ENCODE measurements at places on chromosomes 5 and 9.

DNA sequence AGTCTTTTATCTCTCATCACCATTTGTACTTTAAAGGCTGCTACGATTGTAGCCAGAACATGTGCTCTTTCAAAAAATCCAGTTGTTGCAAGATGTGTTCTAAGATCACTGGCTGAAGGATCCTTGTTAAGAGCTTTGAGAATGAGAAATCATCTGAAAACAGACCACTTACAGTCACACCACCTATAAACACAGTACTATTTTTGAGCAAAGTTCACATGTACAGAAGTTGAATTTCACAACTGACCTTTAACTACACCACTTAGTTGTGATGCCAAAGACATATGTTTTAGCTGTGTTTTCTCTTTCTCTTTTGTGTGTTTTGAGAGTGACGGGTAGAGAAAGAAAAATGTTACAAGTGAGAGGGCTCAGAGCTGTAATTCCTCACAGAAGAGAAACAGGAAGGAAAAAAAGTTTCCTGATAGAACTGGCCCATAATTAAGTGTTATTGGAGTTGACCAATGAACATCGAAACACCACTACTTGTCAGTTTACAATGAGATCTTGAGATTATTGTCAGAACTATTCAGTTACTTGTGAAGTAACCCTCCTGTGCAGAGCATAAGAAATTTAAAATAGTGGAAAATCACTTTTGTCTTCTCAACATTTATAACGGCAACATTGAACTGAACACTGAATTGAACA is 245.4 kb downstream of the MLLT3 start:
- no peak for DNase-seq

GRCh38 chr5:146428658-146429057 is 18.5 kb upstream of the TCERG1 start:
- DNase-seq = no peak

- no peak for DNase-seq
These were observed 81.4 kb downstream of the ANKH start for GRCh38 chr5:14790220-14790619.

DNA sequence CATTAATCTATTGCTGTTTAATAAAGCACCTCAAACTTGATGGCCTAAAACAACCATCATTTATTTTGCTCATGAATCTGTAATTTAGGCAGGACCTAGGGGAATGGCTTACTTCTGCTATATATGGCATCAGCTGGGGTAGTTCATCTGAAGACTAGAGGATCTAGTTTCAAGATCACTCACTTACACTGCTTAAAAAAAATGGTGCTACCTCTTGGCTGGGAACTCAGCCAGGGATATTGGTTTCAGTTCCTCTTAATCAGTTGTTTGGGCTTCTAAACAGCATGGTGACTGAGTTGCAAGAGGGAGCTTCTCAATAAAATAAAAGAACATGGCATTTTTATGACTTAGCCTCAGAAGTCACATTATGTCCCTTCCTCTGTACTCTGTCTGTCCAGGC is 142.0 kb downstream of the FAM114A2 start:
- no peak for DNase-seq

DNA sequence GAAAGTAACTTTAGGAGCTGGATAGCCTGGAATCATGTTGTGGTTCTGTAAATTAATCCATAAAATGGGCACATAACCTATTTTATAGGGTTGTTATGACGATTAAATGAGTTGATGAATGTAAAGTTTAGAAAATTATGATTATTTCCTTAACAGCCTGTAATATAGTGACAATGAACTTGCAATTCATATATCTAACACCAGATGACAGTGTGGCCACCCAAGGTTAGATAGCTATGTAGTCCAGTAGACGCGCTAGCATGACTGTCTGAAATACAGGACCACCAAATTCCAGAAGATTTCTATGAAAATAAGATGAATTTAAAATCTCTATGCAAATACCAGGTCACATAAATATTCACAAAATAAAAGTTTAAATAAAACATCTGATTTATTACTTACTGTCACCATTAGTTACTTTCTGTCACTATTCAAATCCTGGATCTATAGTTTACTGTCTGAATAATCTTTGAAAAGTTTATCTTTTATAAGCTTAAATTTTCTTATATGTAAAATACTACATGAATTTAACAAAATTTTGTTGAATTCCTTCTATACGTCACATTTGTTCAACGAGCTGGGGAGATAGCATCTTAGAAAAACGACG is 26.1 kb upstream of the MACIR start:
- peak; percentile 27 for DNase-seq

DNA sequence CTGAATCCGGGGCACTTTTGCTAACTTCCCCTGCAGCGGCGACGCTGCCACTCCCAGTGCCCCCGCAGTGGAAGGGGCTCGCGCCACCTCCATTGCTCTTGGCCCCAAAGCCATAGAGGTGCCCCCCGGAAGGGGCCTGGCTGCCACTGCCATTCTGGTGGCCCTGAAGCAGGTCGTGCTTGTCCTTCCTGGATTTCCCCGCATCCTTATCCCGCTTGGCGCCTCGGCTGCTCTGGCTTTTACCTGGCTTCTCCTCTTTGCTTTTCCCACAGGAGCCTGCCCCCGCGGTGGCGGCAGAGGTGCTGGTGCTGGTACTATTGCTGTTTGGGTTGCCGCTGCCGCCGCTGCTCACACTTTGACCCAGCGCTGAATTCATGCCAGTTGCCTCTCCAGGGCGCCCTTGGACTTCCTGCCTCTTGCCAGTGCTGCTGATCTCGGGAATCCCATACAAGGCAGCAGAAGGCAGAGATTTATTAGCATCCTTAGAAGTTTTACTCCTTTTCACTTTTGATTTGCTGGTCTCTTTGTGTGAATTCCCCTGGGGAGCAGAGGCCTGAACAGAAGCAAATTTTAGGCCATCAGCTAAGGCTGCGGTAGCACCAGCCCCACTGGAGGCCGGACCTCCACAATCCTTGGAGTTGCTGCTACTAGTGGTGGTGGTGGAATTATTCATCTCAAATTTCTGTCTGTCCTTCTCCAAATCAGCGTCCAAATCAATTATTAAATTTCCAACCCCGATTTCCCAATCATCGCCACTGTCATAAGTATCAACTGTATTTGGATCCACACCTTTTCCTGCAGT is 2.1 kb downstream of the ZNF608 start:
- DNase-seq = no peak

GRCh38 chr5:180006141-180006540 is 65.4 kb downstream of the RNF130 start:
- no peak for DNase-seq

- DNase-seq = no peak
These were observed 58.4 kb upstream of the FAM170A start for GRCh38 chr5:119570910-119571309.

- DNase-seq = no peak
These were observed 1.4 kb upstream of the JAK2 start for GRCh38 chr9:4983601-4984165.

DNA sequence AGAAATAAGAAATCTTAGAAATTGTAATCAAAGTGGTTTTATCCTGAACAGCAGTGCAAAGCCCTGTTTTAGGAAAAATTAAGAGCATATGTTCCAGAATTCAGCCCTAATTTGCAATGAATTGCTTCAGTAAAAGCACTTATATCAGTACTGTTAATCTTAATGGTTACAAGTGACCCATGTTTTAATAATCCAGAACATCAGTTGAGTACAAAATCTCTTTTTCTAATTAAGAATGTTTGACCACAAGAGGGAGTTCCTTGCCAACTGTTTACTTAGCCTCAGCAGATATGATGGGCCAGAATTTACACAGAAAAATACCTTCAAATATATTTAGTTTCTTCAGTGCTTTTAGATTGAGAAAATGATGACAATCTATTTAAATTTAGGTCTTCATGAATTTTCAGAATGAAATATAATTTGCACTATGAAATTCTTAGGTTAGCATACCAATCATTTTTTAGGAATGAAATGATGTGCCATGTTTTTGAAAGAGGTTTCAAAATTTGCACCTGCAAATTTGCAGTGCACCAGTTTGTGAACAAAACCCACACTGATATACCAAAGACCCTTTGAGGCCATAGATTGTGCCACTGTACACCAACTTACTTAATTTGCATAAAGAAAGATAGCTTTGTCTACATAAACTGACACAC is 926.3 kb upstream of the ARRDC3 start:
- DNase-seq = no peak

- no peak for DNase-seq
These were observed 2.7 kb upstream of the LCN12 start for GRCh38 chr9:136949239-136949816.

DNA sequence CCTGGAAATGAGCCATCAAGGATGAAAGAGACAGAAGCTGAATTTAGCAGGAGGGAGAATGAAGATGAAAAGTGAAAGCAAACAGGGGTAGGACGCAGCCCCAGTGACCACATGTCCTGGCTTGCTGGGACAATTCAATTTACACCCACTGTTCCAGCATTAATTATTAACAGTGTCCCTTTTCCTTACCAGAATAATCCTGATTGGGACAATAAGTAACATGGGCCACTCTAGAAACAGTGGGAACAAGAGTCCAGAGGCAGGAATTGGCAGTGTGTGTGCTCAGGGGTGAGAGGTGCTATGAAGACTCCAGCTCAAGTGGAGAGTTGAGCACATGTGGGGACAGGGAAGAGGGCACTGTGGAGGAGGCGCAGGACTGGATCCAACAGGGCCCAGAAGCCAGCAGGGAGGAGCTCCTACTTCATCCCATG is 147.1 kb downstream of the C5orf15 start:
- no peak for DNase-seq

- no peak for DNase-seq
These were observed 151.8 kb upstream of the TLX3 start for GRCh38 chr5:171157276-171157675.

DNA sequence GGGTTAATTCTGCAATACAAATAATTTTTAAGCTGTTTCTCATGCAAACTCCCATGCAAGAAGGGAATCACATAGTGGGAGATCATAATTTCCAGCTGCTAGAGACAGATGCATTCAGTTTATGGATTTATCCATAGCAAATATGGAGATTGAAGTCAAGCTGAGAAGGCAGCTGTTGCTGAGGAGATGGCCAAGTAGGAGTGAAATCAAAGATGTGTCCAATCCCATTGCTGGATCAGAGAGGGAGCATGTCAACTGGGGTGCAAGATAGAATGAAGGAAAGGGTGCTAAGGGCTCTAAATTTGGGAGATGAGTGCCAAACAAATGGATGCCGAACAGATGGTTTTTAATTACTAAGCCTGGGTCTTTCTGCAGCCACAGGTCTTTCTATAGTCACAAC is 504.5 kb downstream of the NFIB start:
- DNase-seq = no peak

- DNase-seq = no peak
These were observed 11.1 kb downstream of the FGF1 start for GRCh38 chr5:142674531-142675469.

DNA sequence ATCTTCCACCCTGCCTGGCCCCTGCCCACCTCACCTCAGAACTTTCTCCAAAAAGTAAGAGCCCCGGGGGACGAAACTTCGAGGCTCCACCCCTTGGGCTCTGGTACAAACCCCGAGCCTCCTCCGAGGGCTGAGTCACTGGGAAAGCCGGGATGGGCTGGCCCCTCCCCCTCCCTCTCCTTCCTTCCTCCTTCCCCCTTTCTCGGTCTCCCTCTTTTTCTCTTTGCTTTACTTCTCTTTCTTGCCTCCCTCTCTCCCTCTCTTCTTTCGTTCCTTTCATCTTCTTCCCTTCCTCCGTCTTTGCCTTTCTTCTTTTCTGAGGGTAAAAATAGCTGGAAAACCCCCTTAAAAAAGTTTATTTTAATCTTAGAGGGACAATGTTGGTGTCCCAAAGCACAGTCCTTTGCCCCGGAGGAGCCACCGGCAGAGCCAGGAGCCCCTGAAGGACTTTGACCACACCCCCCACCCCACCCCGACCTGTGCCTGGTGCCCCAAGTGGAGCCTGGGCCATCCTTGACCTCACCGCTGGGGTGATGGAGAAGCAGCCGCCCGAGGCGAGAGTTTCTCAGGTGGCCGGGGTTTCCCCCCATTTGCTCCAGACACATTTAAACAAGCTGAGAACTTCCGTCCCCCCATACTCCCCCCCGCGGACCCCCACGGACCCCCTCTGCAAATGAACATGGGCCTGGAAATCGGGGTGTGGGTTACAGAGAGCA is 5.7 kb upstream of the NOTCH1 start:
- no peak for DNase-seq

GRCh38 chr9:129472651-129473102 is 148.2 kb downstream of the C9orf50 start:
- DNase-seq = no peak

DNA sequence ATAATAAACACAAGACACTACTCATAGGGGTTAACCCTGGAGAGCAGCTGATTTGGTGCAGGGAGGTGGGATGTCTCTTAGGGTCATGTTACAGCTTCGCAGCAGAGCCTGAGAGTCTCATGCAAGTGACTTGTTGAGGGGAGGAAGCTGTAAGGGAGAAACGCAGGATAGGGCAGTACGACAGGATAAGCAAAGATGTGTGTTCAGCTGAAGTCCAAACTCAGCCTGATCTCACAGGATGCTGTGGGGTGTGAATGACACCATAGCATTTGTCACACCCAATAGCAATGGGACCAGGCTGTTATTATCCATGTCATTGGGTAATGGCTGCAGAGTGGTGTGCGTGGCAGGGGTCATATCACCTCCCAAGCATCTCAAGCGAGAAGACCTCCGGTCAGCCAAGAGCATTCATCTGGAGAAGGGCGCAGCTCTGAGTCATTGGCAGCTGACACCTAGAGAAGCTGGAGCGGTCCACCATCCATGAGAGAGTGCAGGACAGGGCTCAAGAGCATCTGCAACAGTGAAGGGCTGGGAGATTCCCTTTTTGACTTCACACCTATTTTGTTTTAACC is 49.2 kb upstream of the RPL26L1 start:
- DNase-seq = no peak

- no peak for DNase-seq
These were observed 64.8 kb downstream of the HABP4 start for GRCh38 chr9:96514800-96515158.

DNA sequence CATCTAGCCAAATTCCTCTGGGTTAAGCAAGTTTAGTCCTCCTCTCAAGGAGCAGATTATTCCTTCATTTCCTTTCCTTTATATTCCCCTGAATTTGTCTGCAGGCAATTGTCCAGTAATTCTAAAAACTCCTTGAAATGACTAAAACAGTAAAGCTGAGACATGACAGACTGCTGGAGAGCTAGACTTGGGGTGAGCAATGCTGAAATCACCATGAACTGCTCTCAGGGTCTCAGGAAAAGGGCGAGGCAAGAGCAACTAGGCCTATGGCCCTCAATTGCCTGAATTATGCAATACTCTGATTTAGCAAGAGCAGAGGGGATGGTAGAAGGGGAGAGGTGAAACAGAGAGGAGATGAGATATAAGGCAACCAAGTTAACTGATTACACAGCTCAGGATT is 172.9 kb upstream of the NREP start:
- DNase-seq = no peak

DNA sequence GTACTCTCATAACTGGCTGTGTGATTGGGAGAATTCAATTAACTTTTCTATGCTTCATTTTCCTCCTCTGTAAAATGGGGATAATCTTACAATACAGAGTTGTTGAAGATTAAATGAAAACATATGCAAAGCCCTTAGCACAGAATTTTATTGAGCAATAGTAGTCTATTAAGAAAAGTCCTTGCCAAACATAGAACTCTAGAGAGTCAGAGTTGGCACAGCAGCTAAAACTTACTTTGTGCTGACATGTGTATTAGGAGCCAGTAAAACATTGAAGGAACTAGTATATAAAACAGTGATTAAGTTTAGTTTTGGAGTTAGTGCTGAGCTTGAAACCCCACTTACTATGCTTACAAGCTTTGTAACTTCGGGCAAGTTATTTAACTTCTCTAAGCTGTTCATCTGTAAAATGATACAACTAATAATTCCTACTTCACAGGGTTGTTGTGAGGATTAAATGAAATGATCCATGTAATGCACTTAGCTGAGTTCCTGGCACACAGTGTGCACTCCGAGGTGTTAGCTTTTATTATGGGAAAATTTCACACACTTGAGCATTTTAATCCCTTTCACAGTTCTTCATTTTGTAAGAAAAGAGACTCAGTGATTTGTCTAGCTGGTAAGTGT is 20.0 kb upstream of the GRIN3A start:
- DNase-seq = no peak
